ENCODE measurements at places on chromosomes 5 and 9.

DNA sequence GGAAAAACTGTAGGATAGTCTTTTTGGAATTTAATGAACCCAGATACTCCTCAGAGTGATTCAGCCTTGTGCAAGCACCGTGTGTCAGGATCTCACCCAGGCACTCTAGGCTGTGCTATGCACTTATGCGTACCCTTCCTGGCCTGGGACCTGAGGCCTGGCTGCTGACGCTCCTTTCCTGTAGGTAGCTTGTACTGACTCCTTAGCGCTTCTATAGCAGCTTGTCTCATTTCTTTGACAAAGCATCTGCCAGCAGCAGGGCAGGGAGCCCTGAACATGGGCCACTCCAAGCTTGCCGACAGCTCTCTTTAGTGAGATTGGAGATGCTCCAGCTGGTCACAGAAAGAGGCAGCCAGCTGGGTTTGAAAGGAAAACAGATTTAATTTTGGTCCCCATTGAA lies 147.3 kb downstream of the SGCD start:
- DNase-seq = no peak

- no peak for DNase-seq
Observed at GRCh38 chr9:88429595-88430430, 41.6 kb downstream of the SPIN1 start.

GRCh38 chr9:97658707-97659106 lies 25.1 kb downstream of the NCBP1 start:
- DNase-seq = no peak

DNA sequence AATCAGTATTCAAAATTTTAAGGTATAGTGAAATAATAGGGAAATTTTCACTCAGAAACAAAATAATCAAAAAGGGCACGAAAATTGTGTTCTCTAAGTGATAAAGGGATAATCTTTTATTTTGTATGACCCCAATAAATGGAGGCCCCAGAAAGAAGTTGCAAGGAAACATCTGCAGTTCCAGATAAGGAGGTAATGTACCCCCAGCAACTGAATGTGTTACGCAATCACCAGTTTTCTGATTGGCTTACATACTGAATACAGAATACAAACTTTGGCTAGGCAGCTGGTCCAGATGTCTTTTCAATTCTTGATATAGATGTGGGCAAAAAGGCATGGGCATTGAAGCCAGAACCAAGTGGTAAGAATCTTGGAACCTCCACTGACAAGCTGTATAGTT lies 1.7 kb upstream of the TOPORS start:
- DNase-seq = no peak

- no peak for DNase-seq
Observed at GRCh38 chr5:178165581-178165980, 11.9 kb upstream of the NHP2 start.

DNA sequence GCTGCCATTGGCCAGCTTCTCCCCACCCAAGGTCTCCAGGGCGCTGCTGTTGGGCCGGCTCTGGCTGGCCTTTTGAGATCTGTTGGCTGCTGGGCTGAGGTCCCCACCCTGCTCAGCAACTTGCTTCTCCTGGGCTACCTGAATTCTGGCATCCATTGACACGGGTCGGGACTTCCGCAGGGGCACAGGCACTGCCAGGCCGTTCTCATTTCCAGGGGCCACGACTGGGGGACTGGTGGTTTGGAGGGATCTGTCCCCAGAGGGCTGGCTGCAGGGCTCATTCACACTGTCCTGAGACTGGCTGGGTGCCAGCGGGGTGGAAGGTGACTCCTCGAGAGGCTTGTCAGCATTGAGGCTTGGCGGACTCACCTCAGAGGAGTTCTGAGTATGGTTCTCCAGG lies 87.1 kb upstream of the FBXW11 start:
- no peak for DNase-seq

GRCh38 chr9:137680444-137681358 lies 61.9 kb downstream of the EHMT1 start:
- no peak for DNase-seq

GRCh38 chr5:103598997-103599566 lies 36.5 kb upstream of the NUDT12 start:
- DNase-seq = no peak

DNA sequence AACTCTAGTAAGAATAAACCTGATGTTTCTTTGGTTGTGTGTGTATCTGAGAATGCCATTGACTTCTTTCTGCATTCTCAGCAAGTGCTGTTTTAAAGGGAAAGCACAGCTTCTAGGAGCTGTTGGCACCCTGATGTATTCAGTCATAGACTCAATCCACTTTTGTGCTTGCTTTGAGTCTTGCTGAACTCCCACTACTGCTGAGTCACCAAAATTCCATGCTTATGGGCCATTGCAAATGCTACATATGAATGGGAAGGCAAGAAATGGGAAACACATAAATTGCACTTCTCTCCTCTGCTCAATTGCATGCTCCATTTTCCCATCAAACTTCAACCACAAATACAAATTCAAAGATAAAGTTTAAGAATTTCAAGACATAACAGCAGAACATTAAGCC lies 9.8 kb upstream of the FTMT start:
- DNase-seq = no peak

DNA sequence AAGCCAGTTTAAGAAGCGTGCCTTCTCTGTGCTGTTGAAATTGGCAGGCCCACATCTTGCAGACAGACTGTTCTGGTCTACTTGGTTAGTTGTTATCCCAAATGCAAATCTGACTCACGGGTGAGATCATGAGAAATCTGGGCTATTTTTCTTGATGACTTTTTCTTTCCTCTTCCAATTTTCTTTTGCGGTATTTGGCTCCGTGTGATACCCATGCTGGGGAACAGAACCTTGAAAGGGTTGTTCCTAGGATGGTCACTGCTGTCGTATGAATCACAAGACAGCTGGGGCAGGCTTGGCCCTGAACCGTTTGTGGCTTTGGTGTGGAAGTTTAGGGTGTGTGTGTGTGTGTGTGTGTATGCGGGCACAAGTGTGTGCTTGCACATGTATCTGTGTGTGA lies 24.6 kb downstream of the PDZD2 start:
- no peak for DNase-seq
